NCI-H2029 treated with DMSO at 0.1 percent for 48 hours (cell line): ENCODE measurements at places on chromosomes 4 and X.
A peak's percentile ranks its signal among the peaks of the same experiment; 100 is the strongest.

DNA sequence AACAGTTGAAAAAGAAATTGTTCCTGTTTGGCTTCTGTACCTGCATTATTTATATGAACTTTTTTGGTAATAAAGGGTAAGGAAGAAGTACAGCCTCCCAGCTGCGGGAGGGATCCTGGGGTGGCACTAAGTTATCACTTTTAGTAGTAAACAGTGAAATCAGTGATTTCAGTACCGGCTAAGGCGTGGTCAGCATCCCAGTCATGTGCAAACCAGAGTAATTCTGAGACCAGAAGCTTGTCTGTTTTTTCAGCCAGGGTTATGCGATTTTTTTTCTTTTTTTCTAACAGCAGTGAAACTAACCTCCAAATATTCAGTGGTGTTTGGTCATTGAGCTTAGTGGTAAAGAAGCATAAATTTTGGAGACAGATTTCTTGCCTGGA is 3.3 kb downstream of the EGF start:
- no peak for DNase-seq

- no peak for DNase-seq
These were observed 94.1 kb upstream of the FAM9B start for GRCh38 chrX:9127986-9128385.

- no peak for DNase-seq
These were observed 297.6 kb upstream of the STS start for GRCh38 chrX:6849716-6850414.

- no peak for DNase-seq
These were observed 3.9 kb upstream of the TMPRSS11B start for GRCh38 chr4:68249434-68249833.

DNA sequence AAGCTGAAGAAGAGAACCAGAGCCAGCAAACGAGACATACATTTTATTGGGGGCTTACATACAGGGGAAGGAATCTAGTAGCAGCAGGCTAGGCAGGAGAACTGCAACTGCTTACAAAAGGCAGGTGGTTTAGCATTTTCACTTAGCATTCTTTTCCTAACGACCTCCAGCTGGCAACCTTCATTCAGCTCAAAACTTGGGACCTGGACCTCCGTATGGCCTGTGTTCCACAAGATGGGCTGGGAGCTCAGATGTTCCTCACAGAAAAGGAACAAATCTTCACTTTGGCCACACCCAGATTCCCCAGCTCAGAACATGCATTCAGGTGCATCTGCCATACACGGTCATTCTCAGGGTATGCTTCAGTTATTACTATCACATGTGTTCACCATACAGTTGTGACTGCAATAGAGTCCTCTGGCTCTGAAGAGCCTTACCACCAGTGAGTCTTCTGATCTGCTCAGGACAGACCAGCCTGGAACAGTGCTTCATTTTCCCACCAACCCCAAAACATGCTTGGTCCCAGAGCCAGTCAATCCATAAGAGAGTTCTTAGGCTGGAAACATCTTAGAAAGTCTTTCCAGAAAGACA is 29.6 kb upstream of the AP1AR start:
- no peak for DNase-seq

- DNase-seq, result no peak
These were observed 328.4 kb upstream of the SPANXN1 start for GRCh38 chrX:144918936-144919335.

- DNase-seq, result no peak
These were observed 538 bp downstream of the SCML2 start for GRCh38 chrX:18353931-18354368.

DNA sequence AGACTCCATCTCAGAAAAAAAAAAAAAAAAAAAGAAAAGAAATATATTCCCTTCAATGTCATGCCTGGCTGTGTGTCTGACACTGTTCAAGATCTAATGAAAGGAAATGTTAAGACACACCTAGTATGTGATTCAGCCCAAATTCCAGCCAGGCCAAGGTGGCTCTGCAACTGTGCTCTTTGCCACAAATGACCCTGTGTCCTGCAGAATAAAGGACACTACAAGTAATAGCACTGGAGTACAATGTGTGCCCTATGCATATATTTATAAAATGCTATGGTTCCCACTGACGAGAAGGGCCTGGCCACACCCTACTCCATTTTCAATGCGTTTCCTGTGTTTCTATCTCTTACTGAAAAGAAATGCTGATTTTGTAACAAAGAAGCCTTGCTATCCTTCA is 98.0 kb upstream of the SORBS2 start:
- DNase-seq, result no peak

GRCh38 chr4:20166544-20166943 is 85.2 kb upstream of the SLIT2 start:
- DNase-seq, result no peak

- no peak for DNase-seq
These were observed 208.1 kb upstream of the PPP3CA start for GRCh38 chr4:101555341-101555880.

- no peak for DNase-seq
These were observed 338.6 kb downstream of the SPIN4 start for GRCh38 chrX:63012574-63012973.

DNA sequence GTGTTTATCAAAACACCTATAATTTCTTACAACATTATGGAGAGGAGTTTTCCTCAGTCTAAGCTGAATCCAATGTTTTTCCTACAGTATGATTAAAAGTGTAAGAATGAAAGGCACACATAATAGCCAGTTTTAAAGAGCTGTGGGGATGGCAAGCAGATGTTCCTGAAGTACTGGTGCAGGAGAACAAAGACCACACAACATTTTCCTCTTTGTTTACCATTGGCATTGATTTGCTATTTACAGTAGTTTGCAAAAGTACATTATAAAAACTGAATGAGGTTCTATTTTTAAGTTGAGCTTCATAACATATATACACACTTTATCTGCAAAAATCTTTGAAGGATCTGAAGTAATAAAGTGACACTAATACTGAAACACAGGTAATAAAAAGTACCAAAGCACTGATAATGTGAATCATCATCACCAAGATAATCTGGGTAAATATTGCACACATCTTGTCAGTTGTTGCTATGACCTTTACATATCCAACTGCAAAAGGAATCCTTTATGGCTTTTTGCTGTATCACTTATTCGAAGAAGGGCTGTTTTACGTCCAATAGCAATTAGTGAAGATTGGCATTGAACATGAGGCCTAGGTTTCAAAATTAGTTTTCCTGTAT is 22.5 kb downstream of the TCEAL1 start:
- no peak for DNase-seq

- no peak for DNase-seq
These were observed 30.6 kb upstream of the LCORL start for GRCh38 chr4:18052158-18052557.

DNA sequence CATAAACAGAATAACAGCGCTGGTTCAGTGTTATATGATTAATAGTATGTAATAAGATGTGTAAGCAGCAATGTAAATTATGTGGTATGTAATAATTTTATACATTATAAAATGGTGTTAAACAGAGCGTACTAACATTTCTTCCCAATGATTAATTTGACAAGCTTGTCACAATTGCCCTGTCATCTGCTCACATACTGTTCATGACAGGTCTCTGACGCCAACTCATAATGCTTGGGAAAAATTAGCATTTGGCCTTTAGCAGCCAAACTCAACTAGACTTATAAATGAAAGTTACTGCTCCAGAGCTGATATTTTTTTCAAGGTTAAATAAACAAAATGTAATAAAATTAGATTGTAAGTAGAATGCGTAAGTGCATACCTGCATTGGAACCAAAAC is 246.8 kb downstream of the TRAM1L1 start:
- no peak for DNase-seq

- DNase-seq, result no peak
These were observed 46.7 kb downstream of the PCGF3 start for GRCh38 chr4:752196-752861.

DNA sequence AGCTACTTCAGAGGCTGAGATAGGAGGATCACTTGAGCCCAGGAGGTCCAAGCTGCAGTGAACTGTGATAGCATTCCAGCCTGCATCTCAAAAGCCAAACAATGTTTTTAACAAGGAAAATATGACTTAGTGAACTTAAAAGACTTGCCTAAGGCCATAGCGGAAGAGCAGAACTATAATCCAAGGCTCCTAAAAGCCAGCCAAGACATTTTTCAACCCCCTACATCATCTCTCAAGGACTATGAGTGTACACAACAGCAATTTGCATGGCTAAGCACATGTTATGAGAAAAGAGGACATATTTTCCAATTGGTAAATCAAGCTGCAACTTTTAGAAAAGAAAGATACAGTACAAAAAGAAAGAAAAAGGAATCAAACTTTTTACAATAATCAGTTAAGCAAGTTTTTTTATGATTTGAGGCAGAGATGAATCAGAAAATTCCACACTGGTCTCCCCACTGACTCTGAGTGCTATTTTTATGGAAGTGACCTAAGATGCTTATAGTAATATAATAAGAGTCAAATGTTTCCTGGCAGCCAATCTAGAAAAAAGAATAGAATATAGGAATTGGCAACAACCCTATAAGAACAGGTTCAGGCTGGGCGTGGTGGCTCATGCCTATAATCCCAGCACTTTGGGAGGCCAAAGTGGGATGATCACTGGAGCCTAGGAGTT is 9.8 kb upstream of the ACOT9 start:
- no peak for DNase-seq

DNA sequence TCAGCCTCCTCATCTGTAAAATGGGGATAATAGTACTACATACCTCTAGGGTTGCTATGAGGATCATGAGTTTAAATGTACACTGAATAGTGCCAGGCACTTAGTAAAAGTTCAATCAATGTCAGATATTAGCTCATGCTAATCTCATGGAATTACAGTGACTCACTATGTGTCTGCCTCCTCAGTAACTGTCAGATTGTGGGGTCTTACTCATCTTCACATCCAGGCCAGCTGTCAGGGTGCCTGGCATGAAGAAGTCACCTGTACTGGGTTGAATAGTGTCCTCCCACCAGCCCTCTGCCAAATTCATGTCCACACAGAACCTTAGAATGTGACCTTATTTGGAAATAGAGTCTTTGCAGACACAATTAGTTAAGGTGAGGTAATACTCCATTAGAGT is 54.3 kb upstream of the STIM2 start:
- DNase-seq, result no peak

- no peak for DNase-seq
These were observed 6.3 kb upstream of the KCNIP4 start for GRCh38 chr4:21954916-21955315.

DNA sequence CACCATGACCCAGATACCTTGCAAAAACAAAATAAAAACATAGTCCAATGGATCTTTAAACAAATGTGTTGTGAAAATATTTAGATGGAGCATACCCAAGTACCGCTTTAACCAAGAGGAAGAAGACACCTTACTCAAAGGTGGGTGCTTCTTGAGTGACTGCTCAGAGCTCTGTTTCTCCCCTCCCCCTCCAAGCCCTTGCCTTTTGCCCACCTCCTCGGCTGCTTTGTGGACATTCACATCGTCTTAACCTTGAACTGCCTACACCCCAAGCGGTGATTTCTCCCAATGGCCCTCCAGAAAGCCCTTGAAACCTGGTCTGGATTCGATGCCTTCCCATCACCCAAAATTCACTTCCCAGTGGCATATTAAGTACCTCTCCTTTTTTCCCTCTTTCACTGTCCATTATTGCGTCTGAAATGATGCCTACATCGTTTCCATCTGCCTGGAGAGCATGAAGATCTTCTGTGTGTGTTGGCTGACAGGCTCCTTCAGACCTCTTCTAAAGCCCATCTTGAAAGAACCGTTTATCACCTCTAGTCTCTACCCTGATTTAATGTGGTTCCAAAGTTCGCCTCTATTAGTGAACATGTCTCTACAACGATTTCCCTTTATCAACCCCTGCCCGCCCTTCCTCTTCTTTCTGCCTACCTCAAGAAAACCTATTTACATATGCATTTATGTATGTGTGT is 968 bp downstream of the GPRIN3 start:
- peak; percentile 12 for DNase-seq

DNA sequence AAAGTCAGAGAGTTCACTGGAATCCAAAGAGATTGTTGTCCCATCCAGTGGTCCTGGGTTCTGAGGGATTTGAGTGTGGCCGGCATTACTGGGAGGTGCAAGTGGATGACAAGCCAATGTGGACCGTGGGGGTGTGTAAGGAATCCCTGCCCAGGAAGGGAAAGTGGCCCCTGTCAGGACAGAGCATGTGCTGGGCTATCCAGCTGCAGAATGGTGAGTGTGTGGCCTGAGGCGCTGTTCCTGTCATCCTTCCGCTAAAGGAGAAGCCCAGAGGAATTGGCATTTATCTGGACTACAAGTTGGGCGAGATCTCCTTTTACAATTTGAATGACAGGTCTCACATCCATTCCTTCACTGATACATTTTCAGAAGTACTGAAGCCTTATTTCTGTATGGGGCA is 20.4 kb upstream of the TRIM60 start:
- no peak for DNase-seq

DNA sequence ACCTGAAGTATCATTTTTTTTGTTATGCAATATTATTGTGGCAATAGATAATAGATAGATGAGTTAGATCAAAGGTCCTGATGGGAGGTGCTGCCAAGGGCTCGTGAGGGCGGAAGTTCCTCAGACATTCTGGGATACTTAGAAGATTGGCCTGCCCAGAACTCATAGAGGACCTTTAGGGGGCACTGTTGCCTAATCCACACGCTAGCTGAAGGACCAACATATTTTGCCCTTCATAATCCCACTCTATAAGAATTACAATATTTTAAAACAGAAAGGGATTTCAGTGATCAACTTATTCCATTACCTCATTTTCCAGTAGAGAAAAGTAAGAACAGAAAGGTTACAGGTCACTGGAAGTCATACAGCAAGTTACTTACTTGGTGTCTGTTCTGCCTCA is 22.9 kb upstream of the COX7B2 start:
- no peak for DNase-seq

- no peak for DNase-seq
These were observed 52.0 kb upstream of the CCDC160 start for GRCh38 chrX:134184936-134185335.

GRCh38 chr4:119695216-119695615 is 66.6 kb upstream of the PDE5A start:
- no peak for DNase-seq

DNA sequence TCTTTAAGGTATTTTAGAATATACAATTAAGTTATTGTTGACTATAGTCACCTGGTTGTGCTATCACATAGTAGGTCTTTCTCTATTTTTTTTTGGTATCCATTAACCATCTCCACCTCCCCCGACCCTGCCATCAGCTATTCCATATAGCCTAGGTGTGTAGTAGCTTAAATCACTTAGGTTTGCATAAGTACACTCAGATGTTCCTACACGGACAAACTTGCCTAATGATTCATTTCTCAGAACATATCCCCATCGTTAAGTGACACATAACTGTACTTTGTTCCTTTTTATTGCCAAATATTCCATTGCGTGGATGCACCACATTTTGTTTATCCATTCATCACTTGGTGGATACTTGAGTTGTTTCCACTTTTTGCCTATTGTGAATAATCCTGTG is 67.9 kb downstream of the SLAIN2 start:
- DNase-seq, result no peak

DNA sequence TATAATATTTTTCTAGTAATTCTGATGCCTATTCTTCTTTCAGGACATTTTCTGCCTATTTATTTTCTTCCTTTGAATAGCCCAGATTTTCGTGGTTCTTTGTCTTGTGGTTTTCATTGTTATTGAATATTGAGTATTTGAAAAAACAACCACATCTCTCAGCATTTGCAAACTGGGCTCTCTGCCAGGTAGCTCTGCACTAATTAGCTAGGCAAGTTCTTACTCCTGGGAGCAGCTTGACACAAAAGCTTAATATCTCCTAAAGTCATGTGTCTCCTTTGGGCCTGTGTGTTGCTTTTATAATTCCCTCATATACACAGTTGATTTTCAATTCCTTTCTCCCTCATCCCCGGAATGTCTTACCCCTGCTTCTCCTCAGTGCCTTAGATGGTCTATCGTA is 413.5 kb upstream of the GRIA3 start:
- DNase-seq, result no peak
